Occipital lobe (tissue), 3 donors: ENCODE measurements at places on chromosomes 16 and 17. TPM values are rescaled to one million over a fixed set of nuclear protein-coding genes. Genes with fewer than 3 reads are reported as not detected.

DNA sequence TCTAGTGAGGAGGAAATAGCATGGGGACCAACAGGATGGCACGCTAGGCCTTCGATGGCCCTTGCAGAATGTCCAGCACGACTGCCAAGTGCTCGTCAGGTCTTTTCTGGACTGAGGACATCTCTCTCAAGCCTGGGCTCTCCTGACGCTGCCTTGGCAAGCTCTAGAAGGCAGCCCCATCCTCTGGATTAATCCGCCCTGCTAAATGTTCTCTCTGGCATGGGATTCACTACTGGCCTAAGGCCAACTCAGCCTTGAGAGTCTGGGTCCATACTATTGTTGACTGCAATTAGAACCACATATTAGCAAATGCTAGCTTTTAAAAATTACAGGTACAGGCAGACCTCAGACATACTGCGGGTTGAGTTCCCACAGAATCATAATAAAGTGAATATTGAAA is 2.5 kb upstream of the CEP295NL start:
- DNase-seq = no peak

GRCh38 chr16:68737046-68737729 is at the start of gene CDH1:
Gene CDH1 (plus strand): TSS chr16:68737292. CDS start chr16:68737416, 124 bp downstream.
- no peak for DNase-seq

DNA sequence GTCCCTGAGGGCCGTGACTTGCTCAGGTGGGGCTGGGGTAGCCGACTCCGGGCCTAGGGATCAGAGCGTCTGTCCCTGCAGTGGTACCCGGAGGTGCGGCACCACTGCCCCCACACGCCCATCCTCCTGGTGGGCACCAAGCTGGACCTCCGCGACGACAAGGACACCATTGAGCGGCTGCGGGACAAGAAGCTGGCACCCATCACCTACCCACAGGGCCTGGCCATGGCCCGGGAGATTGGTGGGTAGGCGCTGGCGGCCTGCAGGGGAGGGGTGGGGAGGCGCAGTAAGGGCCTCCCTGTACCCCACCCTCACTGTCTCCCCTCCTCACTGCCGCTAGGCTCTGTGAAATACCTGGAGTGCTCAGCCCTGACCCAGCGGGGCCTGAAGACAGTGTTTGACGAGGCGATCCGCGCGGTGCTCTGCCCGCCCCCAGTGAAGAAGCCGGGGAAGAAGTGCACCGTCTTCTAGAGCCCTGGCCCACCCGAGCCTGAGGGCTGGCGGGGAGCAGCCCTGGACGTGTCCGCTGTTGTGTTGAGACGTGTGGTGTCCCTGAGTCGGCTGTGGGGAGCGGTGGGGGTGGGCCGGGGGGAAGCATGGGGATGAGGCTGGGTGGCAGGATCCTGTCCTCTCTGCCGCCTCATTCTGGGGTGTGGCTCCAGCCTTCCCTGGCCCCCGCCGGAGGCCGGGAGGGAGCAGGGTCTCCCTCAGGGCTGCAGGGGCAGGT is 2.0 kb downstream of the RAC3 start:
- no peak for DNase-seq

Gene SYCE1L
- total RNA-seq = not detected

Gene MYH1
- total RNA-seq = not detected

Gene NME3
- 26.2 TPM for total RNA-seq
